A673 (cell line): ENCODE measurements at places on chromosomes 3 and 15. TPM values are rescaled to one million over a fixed set of nuclear protein-coding genes. Genes with fewer than 3 reads are reported as not detected.

Gene C3orf80
- not detected in 2 replicates for total RNA-seq

Gene IL17RC
- total RNA-seq: 9.3 and 15.2 TPM in 2 replicates

Gene ESYT3
- 0.15 and 0.31 TPM in 2 replicates for total RNA-seq

Gene CADPS
- not detected in 2 replicates for total RNA-seq

Gene CATSPER2
- 2.2 and 2.9 TPM in 2 replicates for total RNA-seq

- H3K27me3 ChIP-seq: no peaks in the 10 kb centered on the region
- H3K36me3 ChIP-seq: no peaks in the 10 kb centered on the region
- H3K4me3 ChIP-seq: no peak overlapping the region
- H3K4me1 ChIP-seq: no peaks in the 10 kb centered on the region
- no peak for DNase-seq
These were observed 89.0 kb downstream of the PPCDC start for GRCh38 chr15:75112278-75112847.

DNA sequence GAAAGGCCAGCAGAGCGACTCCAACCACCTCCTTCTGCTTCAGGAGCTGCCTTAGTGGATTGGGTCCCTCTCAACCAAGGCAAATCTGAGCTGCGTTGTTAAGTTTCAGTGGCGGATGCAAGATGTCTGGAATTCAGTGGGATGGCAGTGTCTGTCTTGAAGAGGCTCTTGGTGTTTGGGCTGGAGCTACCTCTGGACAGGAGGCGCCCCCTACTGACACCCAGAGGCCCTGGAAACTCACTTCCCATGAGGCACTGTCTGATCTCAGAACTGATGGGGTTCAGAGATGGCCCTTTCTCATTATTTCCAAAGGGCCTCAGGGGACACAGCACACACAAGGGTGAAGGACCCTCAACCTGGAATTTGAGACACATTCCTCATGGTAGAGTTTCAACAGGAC, 6.0 kb upstream of the SLC28A1 start:
- H3K27ac ChIP-seq: no peak overlapping the region
- H3K36me3 ChIP-seq: no peaks in the 10 kb centered on the region
- H3K27me3 ChIP-seq: no peaks in the 10 kb centered on the region
- no peaks in the 10 kb centered on the region for H3K4me1 ChIP-seq
- H3K4me3 ChIP-seq: no peak overlapping the region
- DNase-seq: peak; percentile 70

- no peak overlapping the region for H3K27ac ChIP-seq
- no peak for DNase-seq
- H3K4me1 ChIP-seq: no peaks in the 10 kb centered on the region
- H3K36me3 ChIP-seq: peaks cover 7% of the 10 kb centered on the region
These were observed 21.6 kb downstream of the IFT122 start for GRCh38 chr3:129461461-129462146.

GRCh38 chr3:128807186-128807830, 72.1 kb upstream of the ACAD9 start:
- no peaks in the 10 kb centered on the region for H3K27me3 ChIP-seq
- H3K4me3 ChIP-seq: no peak overlapping the region
- peaks cover 38% of the 10 kb centered on the region for H3K36me3 ChIP-seq
- no peak for DNase-seq
- no peaks in the 10 kb centered on the region for H3K4me1 ChIP-seq

GRCh38 chr3:175704366-175705055, 845.4 kb downstream of the NAALADL2 start:
- no peaks in the 10 kb centered on the region for H3K27me3 ChIP-seq
- no peak overlapping the region for H3K27ac ChIP-seq
- no peak overlapping the region for H3K4me3 ChIP-seq
- H3K36me3 ChIP-seq: no peaks in the 10 kb centered on the region

DNA sequence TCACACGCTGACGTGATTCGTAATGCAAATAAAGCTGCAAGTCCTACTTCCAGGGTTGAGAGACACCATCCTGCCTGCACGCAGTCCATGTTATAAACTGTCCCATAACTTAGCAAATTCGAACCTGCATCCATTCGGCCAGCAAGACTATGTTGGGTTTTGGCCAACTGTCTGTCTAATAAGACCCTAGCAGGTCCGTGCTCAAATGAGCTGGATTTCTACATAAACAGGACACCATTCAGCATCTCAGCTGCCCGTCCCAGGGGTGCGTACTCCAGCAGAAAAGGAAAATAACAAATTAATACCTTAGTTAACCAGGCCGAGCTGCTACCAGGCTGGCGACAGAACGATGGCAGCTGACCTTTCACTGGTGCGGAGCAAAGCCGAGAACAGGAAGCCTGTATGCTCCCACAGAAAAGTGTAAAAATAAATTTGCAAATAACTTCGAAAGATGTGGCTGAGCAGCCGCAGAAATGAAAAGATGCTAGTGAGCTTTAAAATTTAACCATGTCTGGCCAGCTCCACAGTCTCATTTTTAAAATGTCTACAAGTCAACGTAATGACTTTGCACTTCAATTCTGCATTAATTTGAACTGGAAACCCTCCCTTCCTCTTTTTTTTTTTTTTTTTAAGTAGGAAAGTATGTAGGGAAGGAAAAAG, 97.1 kb upstream of the SNRPA1 start:
- no peak overlapping the region for H3K4me3 ChIP-seq
- DNase-seq: no peak
- no peaks in the 10 kb centered on the region for H3K36me3 ChIP-seq
- H3K27me3 ChIP-seq: no peaks in the 10 kb centered on the region
- no peaks in the 10 kb centered on the region for H3K4me1 ChIP-seq

GRCh38 chr3:185984203-185984602, 46.4 kb upstream of the TRA2B start:
- no peaks in the 10 kb centered on the region for H3K36me3 ChIP-seq
- H3K4me1 ChIP-seq: peaks cover 25% of the 10 kb centered on the region
- DNase-seq: peak; percentile 43
- H3K27me3 ChIP-seq: no peaks in the 10 kb centered on the region
- H3K27ac ChIP-seq: peak overlapping the region; percentile 35

DNA sequence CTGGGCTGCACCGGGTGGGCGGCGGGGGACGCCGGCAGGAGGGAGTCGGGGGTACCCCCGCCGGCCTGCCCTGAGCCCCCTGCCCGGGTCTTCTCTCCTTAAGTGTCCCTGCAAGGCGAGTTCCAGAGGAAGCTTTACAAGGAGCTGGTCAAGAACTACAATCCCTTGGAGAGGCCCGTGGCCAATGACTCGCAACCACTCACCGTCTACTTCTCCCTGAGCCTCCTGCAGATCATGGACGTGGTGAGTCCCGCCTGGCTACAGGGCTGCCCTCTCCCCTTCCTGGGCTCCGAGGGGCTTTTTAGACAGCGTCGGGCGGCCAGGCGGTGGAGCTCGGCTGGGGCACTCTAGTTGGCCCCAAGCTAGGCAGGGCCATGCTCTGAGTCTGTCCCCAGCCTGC, 480 bp downstream of the CHRNA7 start:
- H3K4me1 ChIP-seq: peaks cover 5% of the 10 kb centered on the region
- no peaks in the 10 kb centered on the region for H3K36me3 ChIP-seq
- peak overlapping the region; percentile 53 for H3K4me3 ChIP-seq
- H3K27ac ChIP-seq: no peak overlapping the region
- DNase-seq: peak; percentile 1

DNA sequence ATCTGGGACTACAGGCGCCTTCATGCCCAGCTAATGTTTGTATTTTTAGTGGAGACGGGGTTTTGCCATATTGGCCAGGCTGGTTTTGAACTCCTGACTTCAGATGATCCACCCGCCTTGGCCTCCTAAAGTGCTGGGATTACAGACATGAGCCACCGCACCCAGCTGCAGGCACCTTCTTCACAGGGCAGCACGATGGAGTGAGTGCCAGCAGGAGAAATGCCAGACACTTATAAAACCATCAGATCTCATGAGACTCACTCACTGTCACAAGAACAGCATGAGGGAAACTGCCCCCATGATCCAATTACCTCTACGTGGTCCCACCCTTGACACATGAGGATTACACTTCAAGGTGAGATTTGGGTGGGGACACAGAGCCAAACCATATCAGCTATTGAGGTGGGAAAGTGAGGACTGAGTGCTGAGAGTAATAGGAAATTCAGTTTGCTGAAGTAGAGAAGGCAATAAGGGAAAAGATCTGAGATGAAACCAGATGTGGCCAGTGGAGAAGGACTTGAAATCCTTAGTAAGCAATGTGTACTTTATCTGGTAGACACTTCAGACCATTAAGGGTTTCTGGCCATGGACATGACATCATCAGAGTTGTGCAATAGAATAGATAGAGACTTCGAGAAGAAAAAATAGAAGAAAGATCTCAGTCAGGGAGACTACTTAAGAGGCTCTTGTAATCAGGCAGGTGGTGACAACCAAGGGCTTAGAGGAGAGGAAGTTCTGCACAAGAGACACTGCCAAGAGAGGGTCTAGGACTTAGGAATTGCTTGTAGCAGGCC, 18.1 kb upstream of the ATP13A5 start:
- H3K4me3 ChIP-seq: no peak overlapping the region
- H3K4me1 ChIP-seq: no peaks in the 10 kb centered on the region
- no peaks in the 10 kb centered on the region for H3K27me3 ChIP-seq
- DNase-seq: no peak
